ENCODE measurements at places on chromosomes 13 and 19.

GRCh38 chr13:104872153-104872552 lies 1663.3 kb downstream of the EFNB2 start:
- DNase-seq = no peak

DNA sequence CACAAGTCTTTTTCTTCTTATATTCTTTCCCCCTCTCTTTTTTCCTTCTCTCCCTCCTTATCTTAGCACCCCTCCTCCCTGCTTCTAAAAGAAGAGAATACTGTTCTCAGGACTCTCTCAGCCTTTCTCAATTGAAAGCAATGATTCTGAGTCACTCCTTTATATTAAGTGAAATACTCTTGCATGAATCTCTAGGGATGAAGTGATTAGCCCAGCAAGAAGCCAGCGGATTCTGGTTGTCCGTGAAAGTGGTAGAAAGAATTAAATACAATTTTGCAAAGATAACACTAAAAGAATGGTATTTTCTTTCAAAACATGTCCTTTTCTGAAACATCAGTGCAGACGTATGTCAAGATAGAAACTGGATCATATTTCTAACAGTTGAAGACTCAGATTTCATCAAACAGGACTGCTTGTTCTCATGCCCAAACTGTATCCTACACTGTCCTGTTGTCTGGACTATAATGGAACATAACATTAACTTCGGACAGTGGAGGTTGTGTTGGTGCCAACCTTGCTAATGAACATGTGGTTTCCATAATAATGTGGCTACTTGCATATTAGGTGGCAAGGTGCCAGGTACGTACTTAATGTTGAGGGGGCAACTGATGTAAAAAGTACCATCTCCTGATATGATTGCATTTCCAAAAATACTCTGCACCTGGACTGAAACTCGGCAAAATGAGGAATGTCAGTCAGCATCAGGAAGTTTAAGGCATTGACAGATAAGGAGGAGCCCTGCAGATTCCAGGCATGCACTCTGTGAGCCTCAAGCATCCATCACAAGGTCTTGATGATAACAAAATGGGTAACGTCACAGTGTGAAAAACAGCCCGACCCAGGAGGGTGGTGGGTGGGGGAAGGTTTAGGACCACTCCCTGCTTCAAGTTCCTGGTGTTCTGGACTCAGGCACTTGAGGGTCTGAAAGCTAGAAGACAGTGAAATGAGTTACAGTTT lies 357.2 kb downstream of the DLEU7 start:
- no peak for DNase-seq

DNA sequence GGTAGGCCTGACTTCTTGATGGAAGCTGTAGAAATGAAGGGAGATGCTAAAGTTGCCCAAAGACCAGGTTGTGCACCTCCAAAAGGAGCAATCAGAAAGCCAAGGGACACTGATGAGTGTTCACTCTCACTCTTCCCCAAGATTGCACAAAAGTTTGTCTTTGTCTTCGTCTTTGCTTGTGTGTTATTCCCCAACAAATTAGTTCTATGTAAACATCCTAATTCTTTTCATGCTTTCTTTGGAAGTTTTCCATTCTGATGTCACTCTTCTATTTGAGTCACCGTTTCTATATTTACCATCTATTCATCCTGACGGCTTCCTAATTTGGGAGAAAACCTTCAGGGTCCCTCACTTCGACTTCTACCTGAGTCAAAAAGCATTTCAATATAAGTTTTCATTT lies 3.7 kb upstream of the TMEM272 start:
- no peak for DNase-seq

GRCh38 chr13:108368250-108368905 lies 98.9 kb downstream of the TNFSF13B start:
- DNase-seq = no peak

DNA sequence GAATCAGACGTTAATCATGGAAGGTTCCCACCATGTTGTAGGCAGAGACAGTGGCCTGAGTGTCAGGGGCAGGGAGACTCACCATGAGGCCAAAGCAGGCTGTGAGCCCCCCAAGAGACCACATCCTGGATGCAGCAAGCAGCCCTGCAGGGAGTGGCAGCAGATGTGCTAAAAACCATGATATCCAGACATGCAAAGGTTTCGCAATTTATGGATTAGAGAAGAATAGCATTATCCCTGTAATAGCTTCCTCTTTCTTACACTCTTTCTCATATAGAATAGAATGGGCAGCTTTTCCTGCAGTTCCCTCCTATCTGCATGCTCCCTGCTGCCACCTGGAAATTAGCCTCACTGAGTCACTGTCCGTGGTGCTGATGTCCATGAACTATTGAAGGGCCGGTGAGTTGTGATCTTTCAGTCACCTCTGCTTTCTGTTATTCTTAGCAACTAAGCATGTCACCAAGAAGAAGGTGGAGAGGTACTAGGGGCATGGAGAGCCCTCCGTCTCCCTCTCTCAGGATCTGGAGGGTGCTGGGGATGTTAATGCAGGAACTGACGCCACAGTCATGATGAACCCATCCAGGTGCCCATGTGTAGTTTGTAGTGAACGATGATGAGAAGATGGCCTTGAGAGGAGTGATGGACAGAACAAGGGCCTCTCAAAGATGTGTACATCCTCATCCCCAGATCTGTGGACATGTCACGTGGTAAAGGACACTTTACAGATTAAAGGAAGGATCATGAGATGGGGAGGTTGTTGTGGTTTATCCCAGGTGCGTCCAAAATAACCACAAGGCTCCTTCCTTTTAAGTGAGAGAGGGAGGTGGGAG lies 9.9 kb downstream of the CEACAM4 start:
- peak; percentile 36 for DNase-seq

DNA sequence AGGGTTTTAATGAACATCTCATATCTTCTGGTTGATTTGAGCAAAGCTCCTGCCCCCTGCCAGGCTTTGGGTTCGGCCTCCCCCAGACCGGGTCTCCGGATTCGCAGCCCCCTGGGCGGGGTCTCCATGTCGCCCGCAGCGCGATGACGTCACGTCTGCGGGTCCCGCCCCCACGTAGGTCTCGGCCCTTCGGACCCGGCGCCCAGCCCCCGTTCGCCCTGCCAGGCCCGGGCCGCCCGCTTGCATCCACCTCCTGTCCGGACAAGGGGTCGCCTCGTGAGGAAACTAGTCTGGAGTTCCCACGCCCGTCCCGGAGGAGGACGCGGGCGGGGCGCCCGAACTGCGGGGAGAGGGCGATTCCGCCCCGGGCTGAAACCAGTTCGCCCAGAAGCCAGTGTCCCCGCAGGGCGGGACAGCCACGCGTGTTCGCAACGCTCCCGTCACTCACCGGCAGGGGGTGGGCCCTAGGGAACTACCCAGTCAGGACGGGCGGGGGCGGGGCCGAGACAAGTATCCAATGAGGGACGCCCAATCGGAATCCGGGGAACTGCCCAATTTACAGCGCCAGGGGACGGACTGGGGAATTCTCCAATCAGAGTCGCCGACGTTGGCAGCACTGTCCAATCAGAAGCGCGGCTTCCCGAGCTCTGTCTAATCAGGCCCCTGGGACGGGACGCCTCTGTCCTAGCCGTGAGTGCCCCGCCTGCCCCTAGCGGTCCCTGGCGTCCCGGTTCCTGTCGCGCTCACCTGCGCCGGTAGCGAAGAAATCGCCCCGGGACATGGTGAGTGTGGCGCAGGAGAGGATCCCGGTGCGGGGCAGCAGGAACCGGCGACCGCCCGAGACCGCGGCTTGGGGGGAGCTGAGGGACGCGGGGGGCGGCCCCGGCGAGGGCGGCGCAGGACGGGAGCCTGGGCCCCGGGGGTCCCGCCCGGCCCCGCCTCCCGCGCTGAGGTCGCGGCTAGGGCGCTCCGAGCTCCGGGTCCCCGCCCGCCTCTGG lies at the start of gene ZNF555:
Gene ZNF555 (plus strand): TSS at position 682 of the 998 bp plus-strand sequence. CDS start 98 bp downstream, at position 780.
- DNase-seq = peak; percentile 99

- no peak for DNase-seq
Observed at GRCh38 chr19:17124025-17124424, 48.4 kb downstream of the MYO9B start.

GRCh38 chr19:6849876-6850275 lies 37.5 kb upstream of the ADGRE1 start:
- DNase-seq = no peak

DNA sequence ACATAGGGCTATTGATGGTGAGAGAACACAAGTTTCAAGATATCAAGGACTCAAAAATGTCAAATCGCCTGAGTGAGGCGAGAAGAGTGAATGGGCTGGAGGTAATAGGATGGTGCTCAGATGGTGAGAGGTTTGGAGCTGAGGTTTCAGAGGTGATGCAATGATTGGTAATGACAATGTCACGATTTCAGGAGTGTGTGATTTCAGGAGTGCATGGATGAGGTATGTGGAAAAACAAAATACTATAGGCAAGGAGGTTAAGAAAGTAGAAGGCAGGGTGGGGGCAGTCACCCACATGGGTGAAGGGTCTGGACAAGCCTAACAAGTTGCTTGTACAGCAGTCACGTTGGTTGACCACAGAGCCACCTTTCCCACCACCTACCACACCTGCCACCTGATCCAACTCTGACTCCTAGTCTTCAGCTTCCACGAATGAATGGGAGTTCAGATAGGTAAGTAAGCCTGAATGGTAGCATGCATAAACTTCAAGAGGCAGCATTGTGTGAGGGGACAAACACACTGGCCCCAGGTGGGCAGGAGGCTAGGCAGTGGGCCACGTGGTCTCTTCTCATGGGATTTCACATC lies 71.5 kb downstream of the RUBCNL start:
- DNase-seq = no peak

DNA sequence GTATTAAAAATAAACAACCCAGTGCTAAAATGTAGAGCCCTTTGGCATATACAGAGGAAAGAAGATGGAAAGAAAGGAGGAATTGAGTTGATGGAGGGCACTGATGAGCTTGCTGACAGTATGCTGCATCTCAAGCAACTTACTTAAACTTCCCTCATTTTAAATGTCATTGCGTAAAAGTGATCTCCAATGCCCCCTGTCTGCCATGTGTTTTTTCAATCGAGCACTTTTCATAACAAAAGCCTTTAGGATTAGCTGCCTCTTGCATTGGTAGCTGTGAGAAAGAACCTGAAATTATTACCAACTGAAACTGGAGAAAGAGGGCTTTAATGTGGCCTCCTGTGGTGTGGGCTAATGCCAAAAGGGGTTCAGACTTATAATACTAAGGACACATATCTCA lies 541.6 kb downstream of the SUCLA2 start:
- DNase-seq = no peak

DNA sequence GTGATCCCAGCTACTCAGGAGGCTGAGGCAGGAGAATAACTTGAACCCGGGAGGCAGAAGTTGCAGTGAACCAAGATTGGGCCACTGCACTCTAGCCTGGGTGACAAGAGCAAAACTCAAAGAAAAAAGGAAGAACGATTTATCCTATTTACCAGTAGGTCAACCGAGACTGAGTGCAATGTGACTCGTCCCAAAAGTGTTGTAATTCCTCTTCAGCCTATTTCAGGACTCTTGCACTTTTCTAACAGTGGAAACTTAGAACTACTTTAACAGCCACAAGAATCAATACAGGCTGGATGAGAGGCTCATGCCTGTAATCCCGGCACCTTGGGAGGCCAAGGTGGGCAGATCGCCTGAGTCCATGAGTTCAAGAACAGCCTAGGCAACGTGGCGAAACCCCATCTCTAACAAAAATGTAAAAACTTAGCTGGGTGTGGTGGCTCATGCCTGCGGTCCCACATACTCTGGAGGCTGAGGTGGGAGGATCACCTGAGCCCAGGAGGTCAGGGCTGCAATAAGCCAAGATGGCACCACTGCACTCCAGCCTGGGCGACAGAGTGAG lies 4.3 kb upstream of the NR1H2 start:
- DNase-seq = no peak

DNA sequence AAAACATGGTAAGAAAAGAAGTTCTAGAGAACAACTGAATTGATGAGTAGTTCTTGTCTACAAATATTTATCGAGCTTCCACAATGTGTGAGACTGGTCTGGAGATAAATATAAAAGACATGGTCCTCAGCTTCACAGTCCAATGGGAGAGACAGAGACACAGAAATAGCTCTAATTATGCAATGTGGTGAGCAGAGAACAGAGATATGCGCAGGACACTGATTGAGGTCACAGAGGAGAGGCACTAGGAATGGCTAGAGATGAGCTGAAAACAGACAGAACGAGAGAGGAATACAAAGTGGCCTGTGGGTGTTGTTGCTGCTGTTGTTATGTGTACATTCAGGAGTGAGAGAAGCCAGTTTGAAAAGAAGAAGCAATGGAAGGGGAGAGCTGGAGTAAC lies 53.2 kb downstream of the GPALPP1 start:
- no peak for DNase-seq

DNA sequence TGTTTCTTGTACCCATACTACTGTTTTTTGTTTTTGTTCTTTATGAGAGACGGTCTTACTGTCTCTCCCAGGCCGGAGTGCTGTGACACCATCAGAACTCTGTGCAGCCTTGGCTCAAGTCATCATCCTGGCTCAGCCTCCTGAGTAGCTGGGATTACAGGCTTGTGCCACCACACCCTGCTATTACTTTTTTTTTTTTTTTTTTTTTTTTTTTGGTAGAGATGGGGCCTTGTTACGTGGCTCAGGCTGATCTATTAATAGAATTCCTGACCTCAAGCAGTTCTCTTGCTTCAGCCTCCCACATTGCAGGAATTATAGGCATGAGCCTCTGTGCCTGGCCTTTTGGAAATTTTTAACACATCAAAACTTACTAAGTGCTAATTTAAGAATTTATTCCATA lies 2.9 kb upstream of the ZNF304 start:
- no peak for DNase-seq

DNA sequence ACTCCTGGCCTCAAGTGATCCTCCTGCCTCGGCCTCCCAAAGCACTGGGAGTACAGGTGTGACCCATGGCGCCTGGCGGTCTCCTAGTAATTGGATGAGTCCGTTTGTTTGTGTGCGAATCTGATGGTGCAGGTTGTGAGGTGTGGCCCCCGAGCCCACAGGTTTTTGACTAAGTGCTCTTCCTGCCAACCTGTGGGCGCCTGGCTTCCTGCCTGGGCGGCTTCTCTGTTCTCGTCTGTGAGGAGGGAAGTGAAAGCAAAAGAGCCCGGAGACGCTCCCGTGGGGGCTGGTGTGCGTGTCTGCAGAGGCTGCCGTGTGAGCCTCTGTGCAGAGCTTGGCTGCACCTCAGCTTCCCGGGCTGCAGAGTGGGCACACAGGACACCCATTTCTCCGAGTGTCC lies 10.0 kb downstream of the ARHGAP45 start:
- DNase-seq = peak; percentile 97

DNA sequence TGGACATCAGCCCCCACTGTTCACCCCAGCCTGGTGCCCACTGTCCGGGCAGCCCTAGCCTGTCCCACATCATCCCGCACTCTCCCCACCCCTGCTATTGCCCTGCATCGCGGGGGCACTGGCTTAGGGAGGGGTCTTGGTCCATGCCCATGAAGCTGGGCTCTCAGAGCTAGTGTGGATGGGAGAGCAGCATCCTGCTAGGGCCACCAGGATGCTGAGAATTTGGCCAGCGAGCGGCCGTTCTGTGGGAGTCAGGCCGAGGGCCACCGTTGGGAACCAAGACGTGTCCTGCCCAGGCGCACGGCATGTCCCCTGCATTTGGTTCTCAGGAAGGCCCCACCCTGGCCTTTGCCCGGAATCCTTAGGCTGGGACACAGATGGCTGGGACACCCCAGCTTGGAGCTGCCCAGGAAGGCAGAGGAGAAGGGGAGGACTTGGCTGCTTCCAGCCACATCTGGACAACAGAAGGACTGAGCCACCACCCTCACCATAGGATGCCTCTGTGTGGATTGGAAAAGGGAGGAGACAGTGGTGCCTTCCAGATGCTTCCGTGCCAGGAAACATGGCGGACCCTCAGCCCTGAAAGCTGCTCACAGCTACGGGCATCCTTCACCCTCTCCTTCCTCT lies 14.6 kb downstream of the ADGRE5 start:
- no peak for DNase-seq

GRCh38 chr13:40366119-40366518 lies 300.3 kb downstream of the FOXO1 start:
- no peak for DNase-seq
